ENCODE measurements at places on chromosomes 6 and 20.

DNA sequence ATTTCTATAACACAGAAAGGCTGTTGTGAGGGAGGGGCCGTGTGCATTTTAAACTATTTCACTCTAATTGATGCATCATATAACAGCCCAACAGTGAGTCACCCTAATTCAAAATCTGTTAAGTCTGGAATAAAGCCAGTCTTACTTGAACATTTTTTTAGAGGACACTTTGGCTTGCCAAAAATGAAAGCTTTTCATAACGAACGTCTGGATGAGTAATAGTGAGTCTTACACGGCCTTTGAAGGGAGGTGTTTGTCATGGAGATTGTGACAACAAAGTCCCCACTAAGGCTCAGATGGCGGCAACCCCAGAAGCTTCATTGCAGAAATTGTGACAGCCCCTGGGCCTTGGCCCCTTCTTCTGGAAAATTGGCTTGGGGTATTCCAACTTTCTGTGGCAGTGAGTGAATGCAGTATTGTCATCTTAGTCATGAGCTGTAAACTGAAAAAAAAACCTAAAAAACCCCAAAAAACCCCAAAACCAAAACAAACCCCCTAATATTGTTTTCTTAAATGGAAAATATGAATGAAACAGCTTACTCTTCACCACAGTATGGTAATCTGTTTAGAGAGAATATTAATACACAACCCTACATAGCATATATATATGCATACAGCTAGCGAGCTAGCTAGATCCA, 92.6 kb upstream of the CLDN20 start:
- peak; percentile 76 for DNase-seq

DNA sequence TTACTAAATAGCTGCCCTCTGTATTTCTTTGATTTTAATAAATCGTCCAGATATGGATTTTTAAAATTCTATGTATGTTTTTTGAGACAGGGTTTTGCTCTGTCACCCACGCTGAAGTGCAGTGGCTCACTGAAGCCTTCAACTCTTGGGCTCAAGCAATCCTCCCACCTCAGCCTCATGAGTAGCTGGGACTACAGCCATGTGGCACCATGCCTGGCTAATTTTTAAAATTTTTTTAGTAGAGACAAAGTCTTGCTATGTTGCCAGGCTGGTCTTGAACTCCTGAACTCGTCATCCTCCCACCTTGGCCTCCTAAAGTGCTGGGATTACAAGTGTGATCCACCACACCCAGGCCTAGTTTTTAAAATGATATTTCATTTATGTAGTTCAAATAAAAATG, 47.4 kb upstream of the DDR1 start:
- DNase-seq, result no peak

DNA sequence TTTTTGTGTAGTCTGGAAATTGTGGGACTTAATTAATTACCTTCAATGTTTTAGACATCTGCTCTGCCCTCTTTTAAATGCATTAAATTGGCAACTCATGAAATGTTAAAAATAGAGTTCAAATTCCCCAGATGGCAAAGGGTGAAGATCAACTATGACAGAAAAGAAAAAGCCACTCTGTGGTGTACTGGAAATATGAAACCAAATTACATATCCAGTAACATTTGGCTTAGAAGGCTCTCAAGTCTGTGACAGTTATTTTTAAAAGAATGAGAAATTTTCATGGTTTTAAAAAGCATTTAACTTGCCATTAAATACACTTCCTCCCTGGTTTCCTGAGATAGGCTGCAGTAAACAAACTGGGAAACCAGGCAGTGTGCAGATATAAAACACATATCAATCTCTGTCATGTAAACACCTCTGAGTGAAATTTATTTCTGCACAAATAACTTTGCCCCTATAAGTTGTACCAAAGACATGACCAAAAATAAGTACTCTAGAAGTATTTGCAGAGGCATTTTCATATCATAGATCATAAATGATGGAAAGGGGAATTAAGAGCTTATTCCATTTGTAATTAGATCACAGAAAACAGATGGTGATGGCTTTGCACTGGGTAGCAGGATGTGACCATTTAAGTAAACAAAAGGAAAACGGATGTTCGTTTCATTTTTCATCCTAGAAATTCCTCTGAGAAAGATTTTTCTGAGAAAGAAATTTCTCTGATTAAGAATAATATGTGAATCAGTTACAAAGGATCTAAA, 360.1 kb downstream of the SAMD5 start:
- no peak for DNase-seq

- no peak for DNase-seq
Observed at GRCh38 chr6:158014505-158015187, 33.0 kb downstream of the SYNJ2 start.

GRCh38 chr6:37565267-37566110, 65.8 kb upstream of the CCDC167 start:
- DNase-seq, result no peak

DNA sequence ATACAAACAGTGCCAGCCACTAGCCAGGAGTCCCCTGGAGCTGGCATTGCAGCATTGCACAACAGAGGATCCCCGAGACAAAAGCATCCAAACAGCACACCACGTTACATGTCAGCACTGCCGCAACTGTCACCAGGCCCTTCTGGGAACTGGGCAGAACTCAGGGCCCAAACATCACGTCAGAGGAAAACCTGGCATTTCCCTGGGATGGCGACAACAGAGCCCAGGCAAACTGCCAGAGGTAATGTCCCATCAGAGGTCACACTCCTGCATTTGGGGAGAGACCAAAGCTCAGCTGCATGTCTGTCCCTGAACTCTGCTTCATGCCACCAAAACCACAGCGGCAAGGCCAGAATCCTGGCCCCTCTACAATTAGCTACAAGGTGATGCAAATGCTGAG, 36.3 kb downstream of the PPP1R3G start:
- no peak for DNase-seq
